Thymus (tissue), 14 donors: ENCODE measurements at places on chromosomes 6 and 20. TPM values are rescaled to one million over a fixed set of nuclear protein-coding genes. Genes with fewer than 3 reads are reported as not detected.

- DNase-seq: no peak
These were observed 263.1 kb upstream of the HSF2 start for GRCh38 chr6:122136386-122136785.

DNA sequence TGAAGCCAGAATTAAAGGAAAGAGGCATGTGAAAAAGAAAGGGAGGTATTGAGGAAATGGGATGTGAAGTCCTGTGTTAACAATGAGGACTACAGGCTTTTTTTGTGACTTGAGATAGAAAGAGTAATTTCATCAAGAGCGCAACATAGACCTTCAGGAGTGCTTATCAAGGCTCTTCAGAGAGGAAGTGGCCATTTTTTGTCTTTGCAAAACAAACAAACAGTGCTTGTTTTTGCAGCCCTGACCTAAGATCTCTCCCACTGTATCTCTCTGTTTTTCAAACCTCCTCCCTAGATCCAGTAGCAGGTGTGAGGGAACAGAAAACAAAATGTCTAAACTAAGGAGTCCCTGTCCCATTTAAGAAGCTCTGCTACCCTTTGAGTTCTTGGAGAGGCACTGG is 710.3 kb upstream of the MARCKS start:
- DNase-seq: no peak

DNA sequence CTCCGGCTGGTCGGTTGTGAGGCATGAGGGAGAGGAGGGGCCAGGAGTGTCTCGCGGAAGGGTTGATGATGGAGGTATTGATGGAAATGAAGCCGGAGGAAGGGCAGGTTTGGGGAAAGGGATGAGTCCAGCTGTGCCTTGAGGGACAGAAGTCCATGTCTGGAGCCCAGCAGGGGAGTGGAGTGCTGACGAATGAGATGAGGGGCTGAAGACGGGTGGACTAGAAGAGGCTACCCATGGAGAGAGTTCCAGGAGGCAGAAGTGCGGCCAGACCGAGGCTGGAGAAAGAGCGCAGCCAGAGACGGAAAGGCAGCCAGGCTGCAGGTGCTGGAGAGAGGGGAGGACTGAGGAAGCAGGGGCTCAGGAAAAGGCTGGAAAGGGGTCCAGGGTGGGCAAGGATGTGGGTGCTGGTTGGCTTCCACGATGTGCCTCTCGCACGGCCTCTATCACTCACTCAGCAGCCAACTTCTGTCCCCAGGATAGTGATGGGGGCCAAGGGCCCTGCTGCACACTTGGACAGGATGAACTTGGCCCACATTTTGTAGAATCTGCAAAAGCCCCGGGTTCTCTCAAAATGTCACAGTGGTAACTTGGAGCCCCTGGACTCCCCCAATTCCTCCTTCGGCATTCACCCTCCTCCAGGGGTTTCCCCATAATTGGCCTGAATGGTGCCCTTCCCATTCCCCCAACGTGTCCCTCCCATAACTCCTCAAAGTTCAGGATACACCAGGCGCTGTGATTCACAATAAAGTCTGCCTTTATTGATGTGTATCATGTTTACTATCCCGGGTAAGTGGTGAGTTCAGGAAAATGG is 627 bp upstream of the EIF6 start:
- no peak for DNase-seq

DNA sequence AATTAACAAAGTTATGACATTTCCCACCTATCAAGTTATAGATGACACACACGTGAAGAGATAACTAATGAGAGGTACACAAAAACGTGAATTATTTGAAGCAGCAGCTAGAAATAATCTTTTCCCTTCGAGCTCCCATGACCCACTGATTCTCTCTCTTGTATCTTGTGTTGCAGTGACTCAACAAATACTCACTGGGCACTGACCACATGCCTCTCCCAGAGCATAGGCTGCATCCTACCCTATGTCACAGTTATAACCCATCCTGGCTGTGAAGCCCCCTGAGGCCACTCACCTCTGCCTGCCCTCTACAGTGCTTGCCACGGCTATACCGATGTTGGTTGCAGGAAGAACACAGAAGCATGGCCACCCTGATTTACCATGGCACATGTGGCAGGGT is 91.8 kb downstream of the INSM1 start:
- DNase-seq: no peak

GRCh38 chr6:138973466-138974153 is 14.4 kb downstream of the REPS1 start:
- no peak for DNase-seq

DNA sequence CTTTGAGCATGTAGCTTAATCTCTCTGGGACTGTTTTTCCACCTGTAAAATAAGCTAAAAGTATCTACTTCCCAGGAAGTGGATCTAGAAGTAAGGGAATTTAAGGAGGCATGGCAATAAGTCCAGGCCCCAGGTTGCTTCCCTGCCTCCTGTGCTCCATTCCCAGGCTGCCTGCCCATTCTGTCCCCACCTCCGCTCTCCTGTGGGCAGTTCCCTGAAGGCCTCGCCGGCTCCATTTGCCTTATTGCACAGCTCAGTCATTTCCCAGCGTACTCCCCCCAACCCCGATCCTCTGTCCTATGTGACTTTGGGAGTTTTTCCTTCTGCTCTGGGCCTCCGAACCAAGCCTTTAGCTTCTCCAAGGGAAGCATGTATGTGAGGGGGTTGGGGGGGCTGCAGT is 4.6 kb downstream of the SLC29A1 start:
- no peak for DNase-seq

The HLA-DPB1 gene
- total RNA-seq: 306 TPM
